ENCODE measurements at places on chromosomes 4 and X.

DNA sequence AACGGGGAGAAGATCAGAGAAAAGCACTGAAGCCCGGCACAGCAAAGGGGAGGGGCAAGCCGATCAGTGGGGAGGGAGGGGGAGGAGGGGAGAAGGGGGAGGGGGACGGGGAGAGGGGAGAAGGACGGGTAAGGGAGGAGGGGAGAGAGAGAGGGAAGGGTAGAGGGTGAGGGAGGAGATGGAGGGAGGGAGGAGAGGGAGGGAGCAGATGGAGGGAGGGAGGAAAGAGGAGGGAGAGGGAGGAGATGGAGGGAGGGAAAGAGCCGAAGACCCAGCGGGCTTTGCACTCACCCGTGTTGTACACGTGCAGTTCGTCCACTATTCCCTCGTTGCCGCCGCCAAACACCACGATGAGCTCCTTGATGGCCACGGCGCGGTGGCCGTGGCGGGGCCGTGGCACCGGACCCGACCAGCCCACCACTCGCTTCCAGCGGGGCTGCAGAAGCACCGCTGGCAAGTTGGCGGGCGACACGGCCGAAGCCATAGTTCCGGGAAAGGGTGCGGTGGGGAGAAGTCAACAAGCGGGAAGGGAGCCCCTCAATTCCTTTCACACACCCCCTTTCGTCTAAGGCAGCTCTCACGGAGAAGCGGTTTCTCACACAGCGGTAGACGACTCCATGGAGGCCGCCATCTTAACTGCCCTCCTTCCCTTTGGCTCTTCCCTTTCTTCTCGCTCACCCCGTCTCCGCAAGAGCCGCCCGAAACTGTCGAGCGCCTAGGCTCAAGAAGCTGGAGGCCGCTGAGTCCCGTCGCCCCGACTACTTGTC is 1.1 kb downstream of the HCFC1 start:
- no peak for DNase-seq

DNA sequence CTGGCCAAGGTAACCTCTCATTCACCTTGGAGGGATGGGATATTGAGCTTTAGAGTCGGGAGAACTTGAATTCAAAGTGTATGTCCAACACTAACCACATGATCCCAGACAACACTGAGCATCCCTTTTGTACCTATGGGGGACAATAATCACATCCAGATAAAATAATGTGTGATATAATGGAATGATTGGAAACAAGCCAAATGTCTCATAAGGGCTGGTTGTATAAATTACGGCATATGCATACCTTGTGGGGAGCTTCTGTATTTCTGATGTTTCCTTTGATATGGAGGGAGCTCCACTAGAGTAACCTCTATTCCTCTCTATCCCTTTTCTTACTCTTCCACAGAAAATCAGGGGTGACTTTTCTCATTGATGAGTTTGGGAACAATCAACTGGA is 40.7 kb upstream of the LDB2 start:
- DNase-seq: no peak

- no peak for DNase-seq
Observed at GRCh38 chrX:131067846-131068745, 9.9 kb downstream of the ARHGAP36 start.

DNA sequence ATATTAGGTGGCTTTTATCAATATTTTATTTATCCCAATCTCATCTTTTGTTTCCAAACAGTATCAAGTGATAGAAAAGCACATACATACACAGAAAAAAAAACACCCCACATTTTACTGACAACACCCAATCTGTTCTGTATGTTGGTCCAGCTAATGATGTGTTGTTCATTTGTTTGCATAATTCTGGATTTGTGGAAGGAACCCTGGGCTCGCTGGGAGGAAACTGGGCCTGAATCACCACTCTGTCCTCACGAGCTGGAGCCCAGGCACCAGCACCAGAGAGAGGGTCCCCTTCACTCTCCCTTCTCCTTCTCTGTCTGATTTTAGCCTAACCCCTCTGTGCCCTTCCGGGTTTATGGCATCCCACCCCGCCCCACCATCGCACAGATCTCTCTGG is 79.8 kb downstream of the PSAPL1 start:
- DNase-seq: no peak

- no peak for DNase-seq
Observed at GRCh38 chr4:181193131-181193930, 1049.9 kb upstream of the TENM3 start.

- DNase-seq: no peak
Observed at GRCh38 chrX:40108959-40109287, 11.2 kb upstream of the BCOR start.

- no peak for DNase-seq
Observed at GRCh38 chr4:5804656-5805055, 88.2 kb downstream of the CRMP1 start.

GRCh38 chrX:43970528-43970927 is 2.7 kb downstream of the NDP start:
- DNase-seq: no peak
